Chondrocyte (in vitro differentiated cells): ENCODE measurements at places on chromosomes 4 and X. TPM values are rescaled to one million over a fixed set of nuclear protein-coding genes. Genes with fewer than 3 reads are reported as not detected.

KLF3 gene
- total RNA-seq, result 26.4 to 27.6 TPM (median 26.7 TPM) in 3 replicates

ZDHHC15 gene
- 0.13 to 0.51 TPM (median 0.15 TPM) in 3 replicates for total RNA-seq

PHEX gene
- total RNA-seq, result 0.97 to 1.2 TPM (median 1.1 TPM) in 3 replicates

ITGB1BP2 gene
- total RNA-seq, result 2.1 to 3.2 TPM (median 2.5 TPM) in 3 replicates

GRCh38 chr4:102693262-102693850, 67.4 kb downstream of the MANBA start:
- no peaks in the 10 kb centered on the region for H3K27me3 ChIP-seq
- H3K4me1 ChIP-seq, result no peaks in the 10 kb centered on the region
- H3K36me3 ChIP-seq, result peaks cover 10% of the 10 kb centered on the region
- H3K27ac ChIP-seq, result no peak overlapping the region

- no peaks in the 10 kb centered on the region for H3K4me1 ChIP-seq
- no peaks in the 10 kb centered on the region for H3K27me3 ChIP-seq
- H3K36me3 ChIP-seq, result no peaks in the 10 kb centered on the region
- H3K27ac ChIP-seq, result no peak overlapping the region
Measured at GRCh38 chrX:152037183-152037582, 62.7 kb upstream of the GABRE start.

- no peak overlapping the region for H3K27ac ChIP-seq
- no peak overlapping the region for H3K4me3 ChIP-seq
- no peaks in the 10 kb centered on the region for H3K4me1 ChIP-seq
- no peaks in the 10 kb centered on the region for H3K27me3 ChIP-seq
Measured at GRCh38 chr4:120821977-120822376, 100.5 kb downstream of the PRDM5 start.

GRCh38 chrX:133454491-133454914, 39.2 kb upstream of the GPC4 start:
- no peak overlapping the region for H3K4me3 ChIP-seq
- H3K36me3 ChIP-seq, result peaks cover 3% of the 10 kb centered on the region
- H3K4me1 ChIP-seq, result no peaks in the 10 kb centered on the region
- H3K27me3 ChIP-seq, result no peaks in the 10 kb centered on the region
- DNase-seq, result no peak
- H3K27ac ChIP-seq, result no peak overlapping the region

- H3K4me1 ChIP-seq, result no peaks in the 10 kb centered on the region
- no peaks in the 10 kb centered on the region for H3K36me3 ChIP-seq
- H3K27me3 ChIP-seq, result peaks cover 17% of the 10 kb centered on the region
- H3K4me3 ChIP-seq, result no peak overlapping the region
- H3K27ac ChIP-seq, result no peak overlapping the region
- DNase-seq, result no peak
Measured at GRCh38 chr4:28092610-28093009, 1232.0 kb downstream of the STIM2 start.

GRCh38 chr4:77418333-77418732, 187.3 kb upstream of the CXCL13 start:
- no peak overlapping the region for H3K4me3 ChIP-seq
- H3K36me3 ChIP-seq, result no peaks in the 10 kb centered on the region
- H3K27ac ChIP-seq, result no peak overlapping the region
- no peak for DNase-seq
- peaks cover 26% of the 10 kb centered on the region for H3K27me3 ChIP-seq
- no peaks in the 10 kb centered on the region for H3K4me1 ChIP-seq

DNA sequence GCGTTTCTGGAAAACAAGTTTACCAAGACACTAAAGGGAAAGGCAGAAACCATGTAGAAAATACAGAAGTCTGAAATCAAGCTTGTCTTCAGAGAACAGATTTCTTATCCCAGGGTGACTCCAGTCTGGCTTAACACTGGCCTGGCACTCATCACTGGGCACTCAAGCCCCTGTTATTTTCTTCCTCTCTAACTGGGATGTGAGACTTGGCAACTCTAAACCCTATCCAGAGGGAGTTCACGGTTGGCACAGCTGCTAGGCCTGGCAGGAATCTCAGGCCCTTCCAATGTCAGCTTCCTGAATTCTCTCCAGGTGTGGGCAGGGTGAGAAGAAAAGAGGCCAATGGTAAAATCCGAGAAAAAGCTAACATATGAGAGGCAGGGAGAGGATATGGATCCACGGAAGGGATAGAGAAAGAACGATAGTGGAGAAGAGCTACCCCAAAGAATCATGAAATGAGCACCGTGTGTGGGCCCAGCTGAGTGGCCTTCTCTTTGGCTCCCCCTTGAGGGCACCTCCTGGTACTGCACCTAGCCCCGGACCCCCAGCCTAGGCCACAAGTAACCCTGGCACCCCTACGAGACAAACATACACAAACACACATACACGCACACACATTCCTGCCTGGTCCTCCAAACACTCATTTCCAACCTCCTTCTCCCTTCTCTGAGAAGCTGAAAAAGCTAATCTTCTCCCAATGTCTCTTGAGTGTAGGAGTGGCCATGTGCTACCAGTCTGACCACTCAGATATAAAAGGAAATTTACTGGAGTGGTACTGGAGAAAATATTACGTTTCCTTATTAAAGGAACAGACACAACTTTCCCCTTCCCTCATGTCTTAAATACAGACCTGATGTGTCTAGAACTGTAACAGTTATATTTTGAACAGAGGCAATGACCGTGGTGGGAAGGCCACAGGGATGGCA, 16.6 kb upstream of the PTCHD1 start:
- DNase-seq, result no peak
- H3K36me3 ChIP-seq, result no peaks in the 10 kb centered on the region
- H3K27me3 ChIP-seq, result peaks cover 21% of the 10 kb centered on the region
- H3K27ac ChIP-seq, result no peak overlapping the region
- H3K4me1 ChIP-seq, result no peaks in the 10 kb centered on the region

DNA sequence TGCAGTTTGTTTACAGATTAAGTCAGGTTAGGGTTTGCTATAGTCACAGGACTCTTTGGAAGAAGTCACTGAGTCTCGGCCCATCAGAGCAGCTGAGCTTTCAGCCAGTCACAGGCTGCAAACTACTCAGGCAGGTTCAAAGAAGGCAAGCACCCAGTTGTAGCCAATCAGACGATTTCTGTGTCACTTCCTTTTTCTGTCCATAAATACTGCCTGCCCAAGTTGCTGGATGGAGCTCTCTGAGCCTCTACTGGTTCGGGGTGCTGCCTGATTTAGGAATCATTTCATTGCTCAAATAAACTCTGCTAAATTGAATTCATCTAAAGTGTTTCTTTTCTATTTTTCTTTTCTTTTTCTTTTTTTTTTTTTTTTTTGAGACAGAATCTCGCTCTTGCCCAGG, 7.3 kb upstream of the SH3BP2 start:
- H3K27ac ChIP-seq, result no peak overlapping the region
- peak; percentile 25 for DNase-seq
- peaks cover 3% of the 10 kb centered on the region for H3K36me3 ChIP-seq
- H3K4me1 ChIP-seq, result peaks cover 3% of the 10 kb centered on the region
- peaks cover 6% of the 10 kb centered on the region for H3K27me3 ChIP-seq
- no peak overlapping the region for H3K4me3 ChIP-seq

DNA sequence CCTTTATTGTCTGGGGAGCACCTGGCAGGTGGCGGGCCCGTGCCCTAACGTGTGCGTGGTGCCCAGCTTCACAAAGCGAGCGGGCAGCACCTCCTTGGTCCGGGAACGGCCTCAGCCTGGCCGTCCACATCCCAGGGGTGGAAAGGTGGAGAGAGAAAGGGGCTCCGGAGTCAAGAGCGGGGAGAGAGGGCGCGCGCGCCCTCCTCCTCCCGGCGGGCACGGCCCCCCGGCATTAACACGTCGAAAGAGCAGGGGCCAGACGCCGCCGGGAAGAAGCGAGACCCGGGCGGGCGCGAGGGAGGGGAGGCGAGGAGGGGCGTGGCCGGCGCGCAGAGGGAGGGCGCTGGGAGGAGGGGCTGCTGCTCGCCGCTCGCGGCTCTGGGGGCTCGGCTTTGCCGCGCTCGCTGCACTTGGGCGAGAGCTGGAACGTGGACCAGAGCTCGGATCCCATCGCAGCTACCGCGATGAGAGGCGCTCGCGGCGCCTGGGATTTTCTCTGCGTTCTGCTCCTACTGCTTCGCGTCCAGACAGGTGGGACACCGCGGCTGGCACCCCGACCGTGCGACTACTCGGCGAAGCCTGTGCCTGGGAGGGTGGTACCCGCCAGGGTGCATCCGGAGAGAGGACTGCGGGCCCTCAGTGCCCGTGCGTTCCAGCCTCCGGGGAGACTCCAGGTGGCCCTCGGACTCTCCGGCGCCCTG, at the start of gene KIT:
Gene KIT, plus strand, starts transcription at position 407 of the 701 bp plus-strand sequence. Its CDS starts 58 bp downstream, at position 465.
- H3K36me3 ChIP-seq, result no peaks in the 10 kb centered on the region
- peaks cover 39% of the 10 kb centered on the region for H3K4me1 ChIP-seq
- peaks cover 5% of the 10 kb centered on the region for H3K27me3 ChIP-seq
- peak within 1 kb of the TSS; percentile 84 for H3K4me3 ChIP-seq
- H3K27ac ChIP-seq, result no peak within 1 kb of the TSS

- no peak overlapping the region for H3K27ac ChIP-seq
- H3K4me1 ChIP-seq, result no peaks in the 10 kb centered on the region
- H3K4me3 ChIP-seq, result no peak overlapping the region
- H3K36me3 ChIP-seq, result no peaks in the 10 kb centered on the region
- H3K27me3 ChIP-seq, result peaks cover 7% of the 10 kb centered on the region
Measured at GRCh38 chr4:149347139-149347538, 468.5 kb downstream of the IQCM start.
